ENCODE measurements at places on chromosomes 3 and 15. TPM values are rescaled to one million over a fixed set of nuclear protein-coding genes. Genes with fewer than 3 reads are reported as not detected.
A peak's percentile ranks its signal among the peaks of the same experiment; 100 is the strongest.

Gene CD80
- 0.96 TPM for total RNA-seq

Gene CLEC3B
- 479 TPM for total RNA-seq

Gene CPNE9
- not detected for total RNA-seq

Gene WNT5A
- 18.7 TPM for total RNA-seq

Gene TRIM59
- 5.0 TPM for total RNA-seq

Gene CADPS
- under 0.01 TPM for total RNA-seq

Gene MYEF2
- 19.3 TPM for total RNA-seq

Gene ILDR1
- 3.3 TPM for total RNA-seq

Gene SPINK8
- total RNA-seq = not detected

Gene SIDT1
- 95.0 TPM for total RNA-seq

Gene CLDN18
- not detected for total RNA-seq

Gene NLGN1
- 6.9 TPM for total RNA-seq

Gene PROK2
- total RNA-seq = not detected

- H3K4me1 ChIP-seq = no peaks in the 10 kb centered on the region
- H3K4me3 ChIP-seq = no peak overlapping the region
- no peak overlapping the region for H3K27ac ChIP-seq
Measured at GRCh38 chr3:115363071-115363470, 216.0 kb upstream of the ZBTB20 start.

GRCh38 chr3:112351036-112351435 lies 18.1 kb downstream of the CD200 start:
- no peaks in the 10 kb centered on the region for H3K4me1 ChIP-seq
- DNase-seq = no peak
- H3K27me3 ChIP-seq = no peaks in the 10 kb centered on the region
- H3K36me3 ChIP-seq = no peaks in the 10 kb centered on the region

GRCh38 chr15:59329570-59330350 lies 42.9 kb downstream of the MYO1E start:
- no peaks in the 10 kb centered on the region for H3K4me1 ChIP-seq
- no peaks in the 10 kb centered on the region for H3K36me3 ChIP-seq
- H3K27me3 ChIP-seq = no peaks in the 10 kb centered on the region
- peak overlapping the region; percentile 20 for H3K27ac ChIP-seq
- H3K4me3 ChIP-seq = no peak overlapping the region

- H3K4me1 ChIP-seq = no peaks in the 10 kb centered on the region
- no peak overlapping the region for H3K4me3 ChIP-seq
- no peaks in the 10 kb centered on the region for H3K36me3 ChIP-seq
- no peaks in the 10 kb centered on the region for H3K27me3 ChIP-seq
Measured at GRCh38 chr15:85758655-85758978, 36.1 kb downstream of the KLHL25 start.

GRCh38 chr15:50907601-50908208 lies 778 bp upstream of the AP4E1 start:
- peak overlapping the region; percentile 84 for H3K4me3 ChIP-seq
- peak overlapping the region; percentile 95 for H3K27ac ChIP-seq
- no peaks in the 10 kb centered on the region for H3K36me3 ChIP-seq
- H3K4me1 ChIP-seq = no peaks in the 10 kb centered on the region
- H3K27me3 ChIP-seq = no peaks in the 10 kb centered on the region

- H3K27ac ChIP-seq = no peak overlapping the region
- no peak for DNase-seq
- H3K36me3 ChIP-seq = no peaks in the 10 kb centered on the region
- no peaks in the 10 kb centered on the region for H3K4me1 ChIP-seq
- H3K4me3 ChIP-seq = no peak overlapping the region
Measured at GRCh38 chr15:86489981-86490380, 410.3 kb downstream of the AGBL1 start.

DNA sequence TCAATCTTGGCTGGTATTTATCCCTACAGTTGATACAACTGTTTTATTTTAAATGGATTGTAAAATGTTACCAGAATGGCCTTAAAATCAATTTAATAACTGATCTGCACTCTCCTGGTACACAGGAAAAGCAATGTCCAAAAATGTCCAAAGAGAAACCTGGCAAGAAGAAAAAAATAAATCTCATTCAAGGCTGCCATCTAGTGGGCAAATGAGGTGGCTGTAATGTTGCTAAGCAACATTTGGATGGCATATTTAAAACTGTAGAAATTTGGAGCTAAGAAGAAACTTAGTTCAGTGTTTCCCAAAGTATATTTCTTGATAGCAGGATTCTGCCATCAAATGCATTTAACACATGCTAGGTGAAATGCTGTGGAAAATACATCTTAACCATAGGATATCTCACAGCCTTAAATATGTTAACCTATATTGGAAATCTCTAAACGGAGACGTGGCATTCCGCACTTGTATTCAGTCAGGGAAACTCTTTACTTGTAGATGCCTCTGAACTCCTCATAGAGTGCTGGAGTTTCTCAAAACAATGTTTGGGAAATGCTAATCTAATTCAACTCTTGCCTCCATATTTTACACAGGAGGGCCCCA lies 216.8 kb downstream of the ERC2 start:
- no peaks in the 10 kb centered on the region for H3K4me1 ChIP-seq
- no peak overlapping the region for H3K27ac ChIP-seq
- no peak for DNase-seq
- no peak overlapping the region for H3K4me3 ChIP-seq

- no peaks in the 10 kb centered on the region for H3K27me3 ChIP-seq
- no peak overlapping the region for H3K4me3 ChIP-seq
- H3K4me1 ChIP-seq = no peaks in the 10 kb centered on the region
- H3K27ac ChIP-seq = no peak overlapping the region
- no peaks in the 10 kb centered on the region for H3K36me3 ChIP-seq
- DNase-seq = no peak
Measured at GRCh38 chr3:134985864-134986715, 191.0 kb downstream of the EPHB1 start.

DNA sequence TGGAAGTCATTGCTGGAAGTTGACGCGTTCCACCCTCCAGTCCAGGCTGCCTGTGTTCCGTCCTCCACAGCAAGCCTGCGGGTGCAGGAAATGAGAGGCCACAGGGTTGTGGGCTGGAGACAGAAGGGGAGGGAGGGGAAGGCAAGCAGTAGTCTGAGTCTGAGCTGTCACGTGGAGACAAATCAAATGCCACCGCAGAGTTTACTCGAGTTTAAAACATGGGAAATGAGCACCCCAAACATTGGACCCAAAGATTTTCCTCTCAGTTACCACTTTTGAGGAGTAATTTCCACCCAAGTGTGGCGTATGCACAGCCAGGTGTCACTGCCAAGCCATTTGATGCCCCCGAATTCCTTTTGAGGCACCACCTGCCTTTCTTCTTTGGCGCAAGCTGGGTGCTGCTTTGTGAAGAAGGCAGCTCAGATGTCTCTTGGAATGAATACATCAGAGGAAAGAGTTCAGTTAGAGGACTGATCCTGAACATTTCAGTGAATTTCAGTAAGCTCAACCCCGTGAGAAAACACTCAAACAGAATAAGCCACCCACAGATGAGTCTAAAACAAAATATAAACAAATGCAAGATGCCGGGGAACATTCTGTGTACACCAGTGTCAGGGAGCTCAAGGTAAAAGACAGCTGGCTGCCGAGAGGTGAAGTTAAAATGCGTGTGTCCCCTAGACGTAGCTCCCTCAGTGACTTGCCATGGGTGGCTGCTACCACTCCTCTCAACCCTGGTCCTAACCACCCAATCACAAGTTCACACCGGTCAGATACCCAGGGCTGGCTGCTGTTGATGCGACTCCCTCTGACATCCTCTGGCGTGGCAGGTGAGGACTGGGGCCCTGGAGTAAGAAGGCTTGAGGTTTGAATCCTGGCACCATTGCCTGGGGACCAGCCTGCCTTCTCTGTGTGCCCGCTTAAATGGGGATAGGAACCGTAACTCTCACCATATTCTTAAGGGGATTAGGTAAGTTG lies 203.8 kb downstream of the UACA start:
- H3K4me1 ChIP-seq = no peaks in the 10 kb centered on the region
- no peaks in the 10 kb centered on the region for H3K36me3 ChIP-seq
- H3K27me3 ChIP-seq = no peaks in the 10 kb centered on the region
- DNase-seq = peak; percentile 20
- no peak overlapping the region for H3K27ac ChIP-seq

DNA sequence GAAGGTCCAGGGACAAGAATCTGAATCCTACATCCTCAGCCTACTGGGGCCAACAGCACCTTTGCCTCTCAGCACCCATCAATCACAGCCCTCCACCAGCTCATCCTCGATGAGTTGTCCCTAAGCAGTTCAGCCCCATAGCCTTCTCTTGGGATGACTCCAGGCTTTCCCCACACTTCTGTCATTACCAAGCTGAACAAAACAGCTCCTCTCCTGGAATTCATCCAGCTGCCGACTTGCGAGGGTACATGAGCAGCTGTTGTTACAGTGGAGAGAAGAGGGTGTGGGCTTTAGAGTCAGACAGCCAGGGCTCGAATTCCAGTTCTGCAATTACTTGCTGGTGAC lies 69.0 kb upstream of the THBS1 start:
- no peaks in the 10 kb centered on the region for H3K4me1 ChIP-seq
- DNase-seq = no peak
- H3K4me3 ChIP-seq = no peak overlapping the region
- H3K36me3 ChIP-seq = no peaks in the 10 kb centered on the region
- H3K27ac ChIP-seq = no peak overlapping the region
- no peaks in the 10 kb centered on the region for H3K27me3 ChIP-seq

- no peak overlapping the region for H3K27ac ChIP-seq
- H3K4me1 ChIP-seq = no peaks in the 10 kb centered on the region
- no peaks in the 10 kb centered on the region for H3K36me3 ChIP-seq
- H3K27me3 ChIP-seq = no peaks in the 10 kb centered on the region
- H3K4me3 ChIP-seq = no peak overlapping the region
Measured at GRCh38 chr3:78427303-78427702, 1340.5 kb downstream of the ROBO1 start.

GRCh38 chr3:128844502-128844901 lies 34.9 kb upstream of the ACAD9 start:
- no peak overlapping the region for H3K4me3 ChIP-seq
- H3K27ac ChIP-seq = no peak overlapping the region
- no peaks in the 10 kb centered on the region for H3K27me3 ChIP-seq

- no peak overlapping the region for H3K4me3 ChIP-seq
- no peak for DNase-seq
- no peaks in the 10 kb centered on the region for H3K4me1 ChIP-seq
- H3K36me3 ChIP-seq = no peaks in the 10 kb centered on the region
Measured at GRCh38 chr15:65254758-65255157, 31.9 kb downstream of the PARP16 start.

GRCh38 chr3:139292711-139293664 lies 50.8 kb upstream of the MRPS22 start:
- no peaks in the 10 kb centered on the region for H3K4me1 ChIP-seq
- peak; percentile 18 for DNase-seq
- no peak overlapping the region for H3K4me3 ChIP-seq
- no peaks in the 10 kb centered on the region for H3K36me3 ChIP-seq
- H3K27ac ChIP-seq = no peak overlapping the region

GRCh38 chr3:66582721-66583423 lies 82.0 kb upstream of the LRIG1 start:
- H3K36me3 ChIP-seq = no peaks in the 10 kb centered on the region
- H3K27me3 ChIP-seq = no peaks in the 10 kb centered on the region
- DNase-seq = peak; percentile 41
- H3K27ac ChIP-seq = no peak overlapping the region
- H3K4me1 ChIP-seq = no peaks in the 10 kb centered on the region

DNA sequence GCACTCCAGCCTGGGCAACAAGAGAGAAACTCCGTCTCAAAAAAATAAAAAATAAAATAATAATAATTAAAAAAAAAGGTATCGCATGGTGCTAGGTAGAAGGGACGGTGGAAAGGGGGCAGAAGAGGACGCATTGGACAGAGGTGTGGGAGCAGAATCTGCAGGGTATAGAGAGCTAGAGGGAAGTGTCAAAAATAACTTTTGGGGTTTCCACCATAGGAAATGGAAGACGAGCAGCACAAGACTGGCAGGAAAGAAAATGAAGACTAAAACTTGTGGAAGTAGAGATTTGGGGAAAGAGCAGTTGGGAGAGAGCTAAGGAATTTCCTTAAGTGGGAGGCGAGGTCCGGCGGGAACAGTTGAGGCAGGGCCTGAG lies 585 bp upstream of the MKRN2 start:
- peak overlapping the region; percentile 91 for H3K27ac ChIP-seq
- H3K4me3 ChIP-seq = peak overlapping the region; percentile 77
- H3K27me3 ChIP-seq = peaks cover 17% of the 10 kb centered on the region
- H3K4me1 ChIP-seq = peaks cover 7% of the 10 kb centered on the region

DNA sequence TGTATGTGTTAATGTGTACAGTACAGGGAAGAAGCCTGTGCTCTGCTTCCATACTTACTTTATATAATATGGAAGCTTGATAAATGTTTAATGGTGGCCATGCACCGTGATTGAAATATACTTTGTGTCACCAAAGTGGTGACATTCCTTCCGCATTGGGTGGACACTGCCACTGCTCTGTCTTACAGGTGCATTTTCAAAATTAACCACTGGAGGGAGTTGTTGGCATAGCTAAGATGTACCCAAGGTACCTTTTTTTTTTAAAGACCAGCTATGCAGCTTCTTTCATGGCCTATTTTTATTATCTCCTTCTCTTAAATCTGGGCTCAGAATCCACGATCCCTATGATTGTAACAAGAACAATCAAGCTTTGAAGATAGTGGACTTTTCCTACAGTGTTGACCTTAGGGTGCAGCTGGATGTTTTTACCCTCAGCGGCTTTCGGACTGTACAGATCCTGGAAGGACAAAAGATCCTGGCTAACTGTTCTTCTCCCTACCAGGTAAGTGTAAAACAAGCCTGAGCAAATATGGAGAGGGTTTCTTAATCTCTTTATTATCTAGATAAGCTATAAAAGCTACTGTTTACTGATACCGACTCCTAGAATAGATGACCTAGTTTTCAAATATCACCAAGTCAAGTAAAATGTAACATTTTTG lies 21.6 kb upstream of the PAK6 start:
- H3K4me1 ChIP-seq = no peaks in the 10 kb centered on the region
- DNase-seq = peak; percentile 43
- H3K27me3 ChIP-seq = no peaks in the 10 kb centered on the region
- H3K27ac ChIP-seq = no peak overlapping the region
- no peaks in the 10 kb centered on the region for H3K36me3 ChIP-seq

DNA sequence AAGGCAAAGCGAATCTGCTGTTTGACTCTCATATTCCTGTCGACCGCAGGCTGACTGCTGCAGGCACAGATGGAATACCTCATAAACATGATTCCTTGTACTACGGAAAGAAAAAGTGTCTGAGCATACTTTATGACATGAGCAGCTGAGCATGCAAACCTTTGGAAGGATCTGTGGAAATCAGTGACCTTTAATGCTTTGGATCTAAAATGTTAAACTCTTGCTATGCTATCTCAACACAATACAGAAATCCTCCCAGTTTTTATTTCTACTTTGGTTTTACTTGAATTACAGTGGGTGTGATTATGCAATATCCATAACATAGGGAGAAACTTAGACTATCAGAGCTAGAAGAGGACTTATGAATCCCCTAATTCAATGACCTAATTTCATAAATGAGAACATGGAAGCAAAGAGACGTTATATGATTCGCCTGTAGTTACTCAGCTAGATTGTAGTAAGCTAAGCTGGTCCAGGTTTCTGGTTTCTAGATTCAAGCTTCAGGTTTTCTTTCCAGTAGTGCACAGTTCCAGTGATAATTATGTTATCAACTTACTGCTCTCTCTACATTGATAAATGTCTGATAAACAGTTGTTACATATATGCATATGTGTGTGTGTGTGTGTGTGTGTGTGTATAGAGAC lies 127.6 kb upstream of the GBE1 start:
- H3K27ac ChIP-seq = no peak overlapping the region
- H3K4me3 ChIP-seq = no peak overlapping the region
- H3K27me3 ChIP-seq = no peaks in the 10 kb centered on the region
- H3K36me3 ChIP-seq = no peaks in the 10 kb centered on the region

All from breast epithelium (tissue), 4 donors.